ENCODE measurements at places on chromosomes 16 and 17. TPM values are rescaled to one million over a fixed set of nuclear protein-coding genes. Genes with fewer than 3 reads are reported as not detected.

The GRN gene
- 445 TPM for total RNA-seq

The CCDC200 gene
- total RNA-seq = not detected

The TLCD3B gene
- 0.34 TPM for total RNA-seq

The PRDM7 gene
- total RNA-seq = not detected

The SULT1A1 gene
- 6.5 TPM for total RNA-seq

The KRT40 gene
- total RNA-seq = not detected
